ENCODE measurements at places on chromosomes 16 and 17.

GRCh38 chr17:41773190-41773588, 13.3 kb downstream of the JUP start:
- DNase-seq: no peak

DNA sequence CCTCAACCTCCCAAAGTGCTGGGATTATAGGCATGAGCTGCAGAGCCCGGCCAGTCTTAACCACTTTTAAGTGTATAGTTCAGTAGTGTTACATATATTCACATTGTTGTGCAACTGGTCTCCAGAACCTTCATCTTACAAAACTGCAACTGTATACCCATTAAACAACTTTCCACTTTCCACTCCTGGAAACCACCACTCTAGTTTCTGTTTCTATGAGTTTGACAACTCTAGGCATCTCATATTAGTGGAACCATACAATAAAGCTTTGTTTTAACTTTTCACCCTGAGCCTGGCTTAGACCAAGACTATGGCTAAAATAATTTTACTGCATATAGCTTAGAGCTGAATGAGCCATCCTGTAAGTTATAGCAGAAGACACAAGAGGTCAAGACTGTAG, 108.0 kb upstream of the GOT2 start:
- DNase-seq: no peak

GRCh38 chr17:21467196-21467595, 91.0 kb downstream of the KCNJ12 start:
- DNase-seq: no peak

GRCh38 chr17:48110761-48111160, 3.2 kb downstream of the SNX11 start:
- DNase-seq: no peak

DNA sequence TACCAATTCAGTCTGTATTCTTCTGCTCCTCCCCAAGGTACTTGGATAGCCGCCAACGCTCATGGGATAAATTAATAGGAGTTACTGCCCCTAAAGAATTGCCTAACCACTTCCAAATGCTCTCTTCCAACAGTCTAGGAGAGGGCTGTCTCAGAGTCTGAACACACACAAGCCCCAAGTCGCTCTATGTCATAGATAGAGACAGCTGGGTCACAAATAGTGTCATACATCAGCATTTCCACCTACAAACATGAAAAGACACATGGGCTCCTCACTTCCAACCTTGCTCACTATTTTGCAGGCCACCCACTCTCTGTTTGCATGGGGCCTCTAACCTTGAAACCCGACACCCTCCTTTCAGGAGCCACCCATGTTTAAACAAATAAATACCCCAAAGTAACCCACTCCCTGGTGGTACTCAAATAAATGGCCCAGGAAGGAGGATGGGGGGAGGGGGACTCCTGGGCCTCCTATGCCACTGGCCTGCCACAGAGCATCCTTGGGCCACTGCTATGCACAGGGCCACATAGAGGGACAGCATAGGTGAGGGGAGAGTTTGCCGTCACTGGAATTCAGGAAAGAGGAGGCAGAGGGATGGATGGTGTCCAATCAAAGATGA, 265.9 kb downstream of the SOX9 start:
- DNase-seq: no peak

DNA sequence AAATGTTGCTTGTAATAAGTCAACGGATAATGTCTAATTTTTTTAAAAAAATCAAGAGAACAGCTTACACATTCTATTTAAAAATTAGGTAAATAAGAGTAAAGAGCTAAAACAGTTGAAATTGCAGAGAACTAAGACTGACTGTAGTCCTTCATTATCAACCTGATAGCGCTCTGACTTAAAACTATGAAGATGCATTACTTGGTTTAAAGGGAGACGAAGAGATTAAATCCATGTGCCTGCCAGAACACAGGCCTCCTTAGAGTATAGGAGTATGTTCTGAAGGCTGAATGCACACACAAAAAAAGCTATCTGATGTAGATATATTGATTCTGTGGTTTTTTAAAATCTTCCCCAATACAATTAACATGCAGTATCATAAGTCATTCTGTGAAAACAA, 28.5 kb downstream of the GLG1 start:
- DNase-seq: no peak

- DNase-seq: no peak
Measured at GRCh38 chr16:55039042-55039441, 108.4 kb downstream of the IRX5 start.

DNA sequence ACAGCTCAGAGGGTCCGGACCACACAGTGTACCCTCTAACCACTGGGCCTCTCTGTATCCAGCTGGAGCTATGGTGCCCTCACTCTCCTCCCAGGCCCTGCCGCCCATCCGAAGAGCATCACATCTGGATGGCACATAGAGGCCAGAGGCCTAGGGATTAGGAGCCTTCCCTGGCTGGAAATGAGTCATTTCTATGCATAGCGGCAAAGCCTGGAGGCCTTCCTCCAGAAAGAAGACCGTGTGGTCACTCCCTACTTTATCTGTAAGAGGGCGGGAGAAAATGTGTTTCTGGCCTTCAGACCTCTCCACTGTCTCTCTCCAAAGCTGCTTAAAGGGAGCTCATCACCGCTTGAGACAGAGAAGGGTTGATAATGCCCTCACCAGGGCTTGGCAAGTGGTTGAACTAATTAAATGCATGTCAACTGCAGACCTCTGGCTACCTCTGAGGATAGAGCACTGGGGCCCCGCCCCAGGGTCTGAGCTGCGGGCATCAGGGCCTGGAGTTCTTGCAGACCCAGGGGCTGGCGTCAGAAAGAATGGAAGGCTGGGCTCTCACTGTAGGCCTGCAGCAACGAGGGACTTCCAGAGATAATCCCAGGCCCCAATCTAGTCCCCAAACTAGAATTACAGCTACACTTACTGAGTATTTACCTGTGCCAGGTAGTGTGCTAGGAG, 122.2 kb downstream of the IRX5 start:
- DNase-seq: no peak

GRCh38 chr17:61451538-61452300, 503 bp upstream of the TBX4 start:
- DNase-seq: no peak

DNA sequence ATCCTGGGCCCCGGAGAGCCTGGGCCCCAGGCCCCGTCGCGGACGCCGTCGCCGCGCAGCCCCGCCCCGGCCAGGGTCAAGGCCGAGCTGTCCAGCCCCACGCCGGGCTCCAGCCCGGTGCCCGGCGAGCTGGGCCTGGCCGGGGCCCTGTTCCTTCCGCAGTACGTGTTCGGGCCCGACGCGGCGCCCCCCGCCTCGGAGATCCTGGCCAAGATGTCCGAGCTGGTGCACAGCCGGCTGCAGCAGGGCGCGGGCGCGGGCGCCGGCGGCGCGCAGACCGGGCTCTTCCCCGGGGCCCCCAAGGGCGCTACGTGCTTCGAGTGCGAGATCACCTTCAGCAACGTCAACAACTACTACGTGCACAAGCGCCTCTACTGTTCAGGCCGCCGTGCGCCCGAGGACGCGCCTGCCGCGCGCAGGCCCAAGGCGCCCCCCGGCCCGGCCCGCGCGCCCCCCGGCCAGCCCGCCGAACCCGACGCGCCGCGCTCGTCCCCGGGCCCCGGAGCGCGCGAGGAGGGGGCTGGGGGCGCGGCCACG, 36.8 kb upstream of the ZC3H18 start:
- DNase-seq: no peak

DNA sequence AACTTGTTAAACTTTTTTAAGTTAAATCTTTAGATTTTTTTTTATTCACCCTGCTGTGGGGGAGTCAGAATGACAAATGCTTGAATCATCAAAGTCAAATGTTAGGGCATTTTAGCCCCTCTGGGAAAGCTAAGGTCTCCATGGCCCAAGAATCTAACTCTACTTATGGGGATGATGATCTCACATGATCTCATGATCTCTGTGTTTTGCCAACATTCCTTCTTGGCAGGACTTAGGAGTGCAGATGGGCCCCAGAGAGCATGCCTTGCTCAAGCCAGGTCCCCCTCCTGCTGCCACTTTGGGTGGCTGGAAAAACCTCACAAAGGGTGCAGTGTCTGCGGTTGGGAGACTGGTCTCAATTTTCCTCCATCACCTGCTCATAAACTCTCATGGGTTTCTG, 108.6 kb downstream of the PRKCB start:
- DNase-seq: no peak
